ENCODE measurements at places on chromosomes 6 and 20.
A peak's percentile ranks its signal among the peaks of the same experiment; 100 is the strongest.

GRCh38 chr6:134256862-134257261 lies 61.0 kb downstream of the SGK1 start:
- no peak for DNase-seq

DNA sequence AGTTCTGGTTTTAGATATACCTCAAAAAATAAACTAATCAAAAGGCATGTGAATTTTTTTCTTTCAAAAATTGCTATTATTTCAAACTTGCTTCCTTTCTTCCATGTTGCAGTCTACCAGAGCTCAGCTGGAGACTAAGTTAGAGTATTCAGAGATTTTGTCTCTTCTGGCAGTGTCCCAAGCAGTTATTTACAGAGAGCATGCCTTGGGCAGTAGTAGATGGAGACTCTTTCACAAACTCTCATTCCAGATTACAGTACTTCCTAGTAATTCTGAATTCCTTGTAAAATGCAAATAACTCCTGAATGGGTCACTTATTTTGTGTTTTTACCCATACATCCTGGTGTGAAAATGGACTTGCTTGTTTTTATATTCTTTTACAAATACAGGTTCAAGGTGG lies 703.4 kb downstream of the EPHA7 start:
- no peak for DNase-seq

- no peak for DNase-seq
Measured at GRCh38 chr20:8425016-8425415, 292.9 kb downstream of the PLCB1 start.

DNA sequence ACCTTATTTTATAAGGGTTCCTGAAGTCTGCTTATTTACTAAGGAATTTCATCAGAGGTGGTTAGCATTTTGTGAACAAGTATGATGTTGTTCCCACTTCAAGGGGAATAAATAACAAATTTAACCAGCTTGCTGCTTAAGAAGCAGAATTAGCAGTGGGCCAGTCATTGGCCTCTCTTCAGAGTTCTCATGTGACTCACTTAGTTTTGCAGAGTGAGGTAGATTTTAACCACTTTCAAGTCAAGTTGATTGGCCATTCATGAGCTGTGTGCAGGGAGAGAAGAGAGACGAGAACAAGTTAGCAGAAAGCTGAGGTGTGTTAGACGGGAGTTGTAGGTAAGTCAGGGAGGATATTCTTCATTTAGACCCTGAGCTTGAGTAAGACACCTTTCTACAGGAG lies 18.1 kb downstream of the TOP1 start:
- DNase-seq, result peak; percentile 72

DNA sequence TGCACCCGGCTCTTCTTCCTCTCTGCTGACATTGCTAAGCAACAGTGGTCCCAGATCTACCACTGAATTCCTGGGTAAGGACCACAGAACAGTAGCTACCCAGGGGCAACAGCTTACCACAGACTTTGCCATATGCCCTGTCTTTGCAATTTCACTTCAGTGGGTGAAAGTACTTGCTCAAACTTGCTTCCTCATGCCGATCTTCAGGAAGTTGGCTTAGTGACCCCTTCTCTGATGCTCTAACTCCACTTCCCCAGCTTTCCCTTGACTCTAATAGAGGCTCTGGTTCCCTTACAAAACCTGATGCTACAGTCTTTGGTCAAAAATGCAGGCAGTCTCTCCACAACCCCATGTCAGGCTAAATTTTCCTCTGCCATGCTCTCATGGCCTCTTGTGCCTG lies 3.3 kb upstream of the TAAR5 start:
- no peak for DNase-seq

- DNase-seq, result no peak
Measured at GRCh38 chr20:47720636-47721427, 64.4 kb downstream of the SULF2 start.

DNA sequence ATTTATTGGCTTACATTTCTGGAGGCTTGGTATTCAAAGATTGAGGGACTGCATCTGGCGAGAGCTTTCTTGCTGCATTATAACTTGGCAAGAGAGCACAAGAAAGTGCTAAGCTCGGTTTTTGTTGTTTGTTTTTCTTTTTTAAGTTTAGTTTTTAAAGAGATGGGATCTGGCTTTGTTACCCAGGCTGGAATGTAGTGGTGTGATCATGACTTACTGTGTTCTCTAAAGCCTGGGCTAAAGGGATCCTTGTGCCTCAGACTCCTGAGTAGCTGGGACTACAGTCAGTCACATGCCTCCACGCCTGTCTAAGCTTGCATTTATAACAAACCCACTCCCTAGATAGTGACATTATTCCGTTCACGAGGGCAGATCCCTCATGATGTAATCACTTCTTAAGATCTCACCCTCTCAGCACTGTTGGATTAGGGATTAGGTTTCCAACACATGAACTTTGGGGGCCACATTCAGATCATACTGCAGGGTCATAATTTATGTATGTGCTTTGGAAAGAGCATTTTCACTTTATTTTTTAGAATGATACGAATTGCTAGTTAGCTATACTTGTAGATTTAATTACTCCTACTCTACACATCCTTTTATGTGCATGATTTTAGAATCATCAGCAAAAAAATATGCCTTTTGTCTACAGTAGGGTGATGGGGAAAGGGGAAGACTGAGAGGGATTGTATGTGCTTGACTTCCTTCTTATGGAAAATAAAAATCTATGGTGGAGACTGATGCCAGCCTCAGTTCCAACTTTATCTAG lies 167.8 kb downstream of the JARID2 start:
- peak; percentile 40 for DNase-seq

- DNase-seq, result no peak
Measured at GRCh38 chr20:5122873-5123260, 3.1 kb upstream of the PCNA start.

- DNase-seq, result no peak
Measured at GRCh38 chr6:155936551-155936950, 480.9 kb upstream of the NOX3 start.

- DNase-seq, result no peak
Measured at GRCh38 chr6:151084275-151084674, 155.5 kb upstream of the AKAP12 start.

GRCh38 chr6:167819576-167819975 lies 7.1 kb upstream of the AFDN start:
- DNase-seq, result no peak

DNA sequence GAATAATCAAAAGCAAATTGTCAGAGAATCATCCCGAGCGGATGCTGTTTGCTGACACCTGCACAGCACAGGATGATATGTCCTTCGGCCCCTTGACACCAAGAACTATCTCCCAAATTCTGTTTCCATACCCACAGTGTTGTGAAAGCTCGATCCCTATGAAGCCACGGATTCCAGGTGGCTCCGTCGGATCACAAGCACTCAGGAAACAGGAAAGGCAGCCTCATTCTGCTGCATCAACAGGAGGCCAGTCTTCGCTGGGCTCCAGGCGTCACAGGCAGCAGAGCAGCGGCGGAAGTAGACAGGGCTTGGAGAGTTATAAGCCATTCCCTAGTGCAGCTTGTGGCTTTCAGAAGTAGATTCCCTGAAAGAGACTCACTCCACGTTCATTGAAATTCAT lies 342.3 kb downstream of the C6orf118 start:
- no peak for DNase-seq

GRCh38 chr20:57717797-57718196 lies 8.0 kb upstream of the PMEPA1 start:
- DNase-seq, result no peak

- no peak for DNase-seq
Measured at GRCh38 chr20:16760431-16761304, 12.5 kb downstream of the OTOR start.

- peak; percentile 10 for DNase-seq
Measured at GRCh38 chr6:88166493-88167351, 575 bp upstream of the CNR1 start.

GRCh38 chr6:16229700-16230099 lies 8.7 kb upstream of the GMPR start:
- no peak for DNase-seq

DNA sequence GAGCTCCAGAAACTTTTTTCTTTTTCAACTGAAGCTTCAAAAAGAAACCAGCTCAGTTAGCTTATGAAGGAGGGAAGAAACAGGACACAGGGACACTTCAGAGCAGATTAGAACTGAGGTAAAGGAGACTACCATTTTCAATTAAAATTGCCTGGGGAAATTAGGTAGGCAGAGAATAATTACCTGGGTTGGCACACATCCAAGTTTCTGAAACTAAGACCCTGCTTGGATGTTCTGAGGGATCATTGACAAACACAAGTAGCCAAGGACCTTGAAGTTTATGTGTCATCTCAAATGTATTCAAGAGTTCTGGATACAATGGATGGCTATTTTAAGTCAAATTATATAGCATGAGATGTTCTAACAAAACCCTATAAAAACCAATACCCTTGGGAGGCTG lies 137.6 kb downstream of the PLCB4 start:
- DNase-seq, result no peak

DNA sequence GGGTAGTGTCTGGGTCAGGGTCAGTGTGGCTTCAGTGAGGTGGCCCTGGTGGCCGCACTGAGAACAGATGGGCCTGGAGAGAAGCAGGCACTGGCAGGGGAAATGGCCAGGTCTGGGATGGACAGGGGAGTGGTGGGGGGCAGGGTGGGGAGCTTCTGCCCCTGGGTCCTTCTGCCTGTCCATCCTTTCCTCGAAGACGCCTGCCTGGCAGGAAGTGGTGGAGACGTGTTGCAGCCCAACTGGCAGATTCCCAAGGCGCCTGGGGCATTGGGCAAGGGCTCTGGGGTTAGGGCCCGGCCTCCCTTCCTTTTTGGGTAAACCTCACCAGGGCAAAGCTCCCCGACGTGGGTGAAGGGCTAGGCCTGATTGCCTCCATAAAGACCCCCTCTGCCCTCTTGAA lies 10.4 kb downstream of the SRC start:
- no peak for DNase-seq

- no peak for DNase-seq
Measured at GRCh38 chr6:3918469-3918868, 69.3 kb downstream of the FAM50B start.

GRCh38 chr20:42152575-42152974 lies 534.4 kb upstream of the CHD6 start:
- no peak for DNase-seq

GRCh38 chr6:27814665-27815424 lies 97.4 kb downstream of the OR2B2 start:
- DNase-seq, result peak; percentile 98

DNA sequence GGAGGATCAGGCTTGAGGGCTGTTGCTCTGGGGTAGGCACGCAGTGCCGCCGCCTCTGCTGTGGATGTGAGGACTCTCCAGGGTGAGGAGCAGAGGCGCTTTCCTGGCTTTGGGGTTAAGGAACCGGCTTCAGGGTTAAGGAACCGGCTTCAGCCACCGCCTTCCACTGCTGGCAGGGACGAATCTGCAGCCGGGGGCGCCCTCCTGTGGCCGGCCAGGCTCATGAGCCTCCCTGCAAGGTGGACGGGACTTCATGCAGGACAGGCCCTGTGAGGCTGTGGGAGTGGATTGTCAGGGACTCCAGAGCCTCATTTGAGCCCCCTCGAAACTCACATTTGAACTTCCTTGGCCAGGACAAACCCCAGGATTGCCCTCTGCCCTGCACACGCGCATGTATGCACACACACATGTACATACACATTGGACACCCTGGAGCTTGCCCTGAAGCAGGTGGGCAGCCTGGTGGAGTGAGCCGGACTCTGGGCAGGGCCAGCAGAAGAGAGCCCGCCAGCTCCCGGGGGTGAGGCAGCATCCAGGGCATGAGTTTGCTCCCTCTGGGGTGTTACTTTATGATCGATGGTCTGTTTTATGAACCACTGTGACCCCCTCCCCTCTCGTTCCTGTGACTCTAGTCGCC lies 146.9 kb downstream of the PHACTR3 start:
- DNase-seq, result peak; percentile 41

GRCh38 chr20:41003143-41003935 lies 25.3 kb upstream of the TOP1 start:
- DNase-seq, result peak; percentile 99

DNA sequence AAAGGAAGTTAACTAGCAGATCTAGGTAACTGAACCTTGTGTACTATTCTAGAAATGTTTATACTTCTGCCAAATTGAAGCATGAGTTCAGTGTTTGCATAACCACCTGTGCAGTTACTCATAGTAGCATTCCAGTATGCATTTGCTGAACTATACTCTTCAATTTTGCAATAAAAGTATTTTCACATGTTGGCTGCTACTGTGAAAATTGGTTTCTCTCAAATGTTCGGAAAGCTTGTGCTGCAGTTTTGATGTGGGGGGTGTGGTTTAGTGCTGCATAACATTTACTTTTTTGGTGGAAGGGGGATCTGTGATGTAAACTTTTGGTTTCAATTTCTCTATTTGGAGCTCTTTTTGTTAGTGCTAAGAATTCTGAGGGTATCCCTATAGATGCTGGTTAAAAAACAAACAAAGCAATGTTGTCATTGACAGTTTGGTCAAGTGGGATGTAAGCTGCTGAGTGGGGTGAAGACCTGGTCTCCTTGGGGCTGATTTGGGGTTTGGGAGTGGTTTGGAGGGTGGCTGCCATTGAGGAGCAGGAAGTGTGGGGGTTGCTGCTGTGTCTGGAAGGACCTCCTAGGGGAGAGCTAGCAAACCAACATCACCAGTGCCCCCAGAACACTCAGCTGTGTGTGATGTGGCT lies 87.8 kb downstream of the CARMIL1 start:
- peak; percentile 18 for DNase-seq

DNA sequence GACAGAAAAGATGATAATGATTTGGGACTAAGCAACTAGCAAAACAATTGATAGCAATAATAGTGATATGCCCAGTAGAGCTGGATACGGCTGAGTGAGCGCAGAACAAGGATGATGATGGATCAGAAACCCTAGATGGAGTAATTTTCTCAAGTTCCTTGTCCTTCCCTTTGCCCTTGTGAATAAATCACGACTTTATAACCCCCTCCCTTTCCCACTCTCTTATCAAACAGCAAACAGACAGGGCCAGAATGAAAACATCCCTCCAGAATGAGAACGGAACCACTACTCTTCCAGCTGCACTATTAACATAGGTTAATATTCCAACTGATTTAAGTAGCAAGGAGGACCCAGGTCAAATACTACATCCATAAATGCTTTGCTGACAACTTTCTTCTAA lies 1.3 kb upstream of the MTFR2 start:
- no peak for DNase-seq

DNA sequence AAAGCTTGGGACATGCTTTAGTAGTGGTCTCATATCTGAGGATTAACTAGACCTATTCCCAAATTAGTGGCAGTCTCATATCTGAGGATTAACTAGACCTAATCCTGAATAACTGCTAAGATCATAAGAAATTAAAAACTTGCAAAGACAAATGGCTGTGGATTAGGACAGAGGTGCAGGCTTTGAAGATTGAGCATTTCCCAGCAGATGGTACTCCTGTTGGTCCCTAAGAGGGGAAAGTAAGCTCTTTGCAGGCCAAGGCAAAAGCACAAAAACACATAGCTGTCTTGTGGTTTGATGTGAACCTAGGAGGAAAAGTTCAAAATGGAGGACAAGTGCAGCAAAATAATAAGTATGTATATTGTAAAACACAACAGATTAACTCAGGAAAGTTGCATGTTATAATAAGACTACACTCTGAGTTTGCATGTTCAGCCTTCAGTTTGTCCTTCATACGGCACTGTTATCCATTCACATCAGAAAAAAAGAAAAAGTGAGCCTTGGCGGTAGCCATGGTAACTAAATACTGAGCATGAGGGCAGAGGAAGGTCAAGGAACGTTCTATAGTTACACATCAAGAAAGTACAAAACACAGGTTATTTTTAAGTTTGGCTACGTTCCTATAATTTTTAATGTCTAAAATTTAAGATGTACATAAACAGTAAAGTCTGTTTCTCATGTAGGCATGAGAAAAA lies 62.8 kb downstream of the FILIP1 start:
- DNase-seq, result no peak
